ENCODE measurements at places on chromosomes 11 and 22. TPM values are rescaled to one million over a fixed set of nuclear protein-coding genes. Genes with fewer than 3 reads are reported as not detected.

- no peak for DNase-seq
Observed at GRCh38 chr11:77080643-77081210, 14.0 kb downstream of the CAPN5 start.

DNA sequence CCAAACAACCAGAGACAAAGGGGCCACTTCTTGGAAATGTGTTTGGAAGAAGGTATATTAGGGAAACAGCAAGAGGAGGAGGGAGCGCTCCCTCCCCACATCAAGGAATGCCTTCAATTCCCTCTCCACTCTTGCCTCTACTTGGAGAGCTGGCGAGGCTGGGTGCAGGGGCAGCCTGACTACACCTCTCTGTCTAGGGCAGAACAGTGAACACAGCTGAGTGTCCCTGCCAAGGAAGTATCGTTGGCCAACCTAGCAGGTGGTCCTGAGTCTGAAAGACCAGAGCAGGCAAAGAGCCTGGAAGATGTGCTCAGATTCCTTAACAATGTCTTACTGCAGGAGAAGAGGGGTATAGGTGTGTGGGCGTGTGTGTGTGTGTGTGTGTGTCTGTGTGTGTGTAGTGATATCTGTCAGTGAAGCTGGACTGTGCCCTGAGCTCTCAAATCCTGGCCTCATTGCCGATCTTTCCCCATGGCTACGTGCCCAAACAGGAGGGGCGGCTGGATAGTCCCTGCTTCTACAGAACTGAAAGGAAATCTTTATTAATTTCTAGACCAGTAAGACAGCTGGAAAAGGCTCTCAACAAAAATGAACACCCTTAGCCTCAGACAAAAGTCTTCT, 46.8 kb downstream of the PAMR1 start:
- peak; percentile 46 for DNase-seq

- DNase-seq, result no peak
Observed at GRCh38 chr11:16969010-16969999, 44.9 kb downstream of the PLEKHA7 start.

- DNase-seq, result no peak
Observed at GRCh38 chr22:20212754-20213699, 55.1 kb downstream of the RTN4R start.

The CREB3L1 gene
- 69.2 TPM for total RNA-seq

The CABP4 gene
- total RNA-seq, result 0.75 TPM

GRCh38 chr11:68411501-68411991, 49.0 kb upstream of the PPP6R3 start:
- DNase-seq, result no peak

- DNase-seq, result no peak
Observed at GRCh38 chr22:44882226-44882905, 127.4 kb downstream of the PHF21B start.

The PARVB gene
- 194 TPM for total RNA-seq

The MS4A7 gene
- 11.9 TPM for total RNA-seq

DNA sequence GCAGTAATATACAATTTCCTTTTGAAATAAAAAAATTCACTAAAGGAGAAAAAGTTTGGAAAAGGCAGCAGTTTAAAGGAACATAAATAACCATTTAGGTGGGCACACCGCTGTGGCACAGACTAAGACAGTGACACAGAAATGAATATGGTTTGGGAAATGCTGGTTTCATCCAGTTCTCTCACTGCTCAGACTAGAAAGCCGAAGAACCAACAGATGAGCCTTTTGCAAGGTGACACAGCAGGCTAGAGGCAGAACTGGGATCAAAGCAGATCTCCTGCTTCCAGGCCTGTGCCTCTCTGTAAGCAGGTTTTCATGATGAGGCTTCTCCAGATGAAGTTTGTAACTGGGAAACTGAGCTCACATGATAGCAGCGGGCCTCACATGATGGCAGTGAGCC, 380.0 kb upstream of the NARS2 start:
- DNase-seq, result no peak
